ENCODE measurements at places on chromosomes 4 and X. TPM values are rescaled to one million over a fixed set of nuclear protein-coding genes. Genes with fewer than 3 reads are reported as not detected.

Gene CCDC158
- total RNA-seq = 0.55 TPM

Gene NUDT11
- 1.5 TPM for total RNA-seq

Gene FMR1NB
- not detected for total RNA-seq

Gene LRAT
- total RNA-seq = 11.7 TPM

Gene NLRP2B
- total RNA-seq = not detected

Gene DAPP1
- total RNA-seq = 23.3 TPM

Gene SPANXA2
- total RNA-seq = not detected

GRCh38 chrX:109501176-109501575 is 19.3 kb upstream of the GUCY2F start:
- DNase-seq = no peak

DNA sequence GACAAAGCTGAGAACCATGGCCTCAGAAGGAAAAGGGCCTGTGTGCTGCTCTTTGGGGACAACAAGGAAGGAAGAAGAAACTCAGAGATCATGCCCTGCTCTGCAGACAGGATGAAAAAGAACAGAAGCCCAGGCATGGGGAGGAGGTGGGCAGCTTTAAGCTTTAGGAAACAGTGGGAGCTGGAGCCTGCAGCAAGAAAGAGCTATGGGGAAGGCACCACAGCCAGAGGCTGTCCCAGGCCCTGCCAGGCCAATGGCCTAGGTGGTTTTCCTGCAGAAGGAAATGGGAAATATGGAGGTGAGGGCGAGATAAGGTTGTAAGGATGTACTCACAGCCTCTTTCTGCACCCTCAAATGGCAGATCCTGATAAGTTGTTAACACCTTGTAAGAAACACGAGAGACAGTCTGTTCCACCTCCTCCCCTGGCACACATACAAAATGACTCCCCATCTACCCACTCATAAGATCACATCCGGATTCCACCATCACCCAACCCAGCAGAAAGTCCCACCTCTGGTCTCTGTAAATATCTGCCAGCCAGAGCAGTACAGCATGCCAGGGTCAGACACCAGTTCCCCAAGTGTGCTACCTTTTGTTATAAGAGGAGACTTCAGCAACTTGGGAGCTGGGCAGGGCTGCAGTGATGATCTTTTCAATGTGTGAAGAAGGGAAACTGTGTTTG is 105.2 kb downstream of the RTL5 start:
- peak; percentile 7 for DNase-seq

DNA sequence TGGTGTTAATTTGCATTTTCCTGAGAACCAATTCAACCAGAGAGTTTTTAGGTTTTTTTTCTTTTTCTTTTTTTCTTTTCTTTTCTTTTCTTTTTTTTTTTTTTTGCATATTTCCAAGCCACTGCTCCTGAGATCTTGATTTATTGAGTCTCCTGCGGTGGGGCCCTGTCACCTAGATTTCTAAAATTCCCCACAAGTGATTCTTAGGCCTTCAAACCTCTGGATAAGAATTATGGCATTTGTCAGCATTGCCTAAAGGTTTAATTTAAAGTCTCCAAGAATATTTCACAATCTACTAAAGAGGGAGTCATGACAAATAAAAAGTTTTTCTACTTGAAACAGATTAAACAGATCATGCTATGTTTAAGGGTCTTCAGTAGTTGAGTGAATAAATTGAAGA is 84.9 kb downstream of the GAB1 start:
- no peak for DNase-seq

DNA sequence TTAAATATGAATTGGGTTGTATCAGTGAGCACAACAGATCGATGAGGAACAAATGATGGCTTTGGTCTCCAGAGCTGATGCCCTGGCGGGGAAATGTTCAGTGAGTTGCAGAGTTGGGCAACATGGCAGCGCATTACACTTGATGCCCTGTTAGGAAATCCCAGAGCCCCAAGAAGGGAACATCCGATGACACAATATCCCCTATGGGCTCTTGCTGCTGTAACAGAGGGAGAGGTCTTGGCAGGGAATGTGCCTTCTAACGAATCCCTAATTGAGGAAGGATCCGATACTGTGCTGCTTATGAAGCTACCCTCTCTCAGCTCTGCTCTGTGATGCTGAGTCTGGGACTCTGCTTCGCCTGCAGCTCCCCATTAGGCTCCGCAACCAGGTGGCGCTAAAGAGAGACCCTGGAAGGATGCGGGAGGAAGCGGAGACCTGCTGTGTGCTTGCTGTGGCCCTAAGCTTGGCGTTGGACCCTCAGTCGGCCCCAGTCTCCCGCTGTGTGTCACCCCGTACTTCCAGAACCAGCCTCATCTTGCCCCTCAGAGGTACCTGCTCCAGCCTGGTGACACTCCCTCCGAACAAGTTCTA is 38.9 kb downstream of the PDHA1 start:
- peak; percentile 21 for DNase-seq

- no peak for DNase-seq
These were observed 73.7 kb downstream of the GABRA2 start for GRCh38 chr4:46316215-46316614.
